ENCODE measurements at places on chromosomes 2 and 18. TPM values are rescaled to one million over a fixed set of nuclear protein-coding genes. Genes with fewer than 3 reads are reported as not detected.

CTAGE1 gene
- 0.12 TPM for total RNA-seq

CIB4 gene
- not detected for total RNA-seq

TSPYL6 gene
- total RNA-seq, result not detected

MYO7B gene
- 0.77 TPM for total RNA-seq

RAX gene
- total RNA-seq, result not detected

DNA sequence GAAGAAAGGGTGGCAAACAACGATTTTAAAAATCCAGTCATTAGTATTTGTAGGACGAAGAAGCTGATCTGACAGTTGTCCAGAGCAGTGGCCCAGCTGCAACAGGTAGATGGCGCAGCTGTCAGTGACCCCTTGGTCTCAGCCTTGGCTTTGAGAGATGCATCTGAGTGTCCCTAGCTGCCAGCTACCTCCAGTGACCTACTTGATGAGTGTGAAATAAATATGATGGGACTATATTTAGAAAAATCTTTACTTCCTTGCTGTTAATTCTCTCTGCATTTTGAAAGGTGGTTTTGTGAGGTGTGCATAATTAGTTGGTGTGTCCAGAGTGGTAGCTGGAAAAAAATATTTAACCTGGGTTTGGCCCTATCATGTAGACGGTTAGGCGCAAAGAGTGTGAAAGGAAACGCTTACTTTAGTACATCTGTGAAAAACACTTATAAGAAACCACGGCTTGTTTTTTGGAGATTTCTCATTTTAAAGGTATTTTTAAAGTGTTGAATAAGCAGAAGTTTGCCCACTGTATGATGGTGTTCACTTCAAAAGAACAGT lies 963 bp downstream of the INPP1 start:
- H3K36me3 ChIP-seq, result no peaks in the 10 kb centered on the region
- peak overlapping the region; percentile 19 for H3K27ac ChIP-seq
- DNase-seq, result no peak

GRCh38 chr2:197198890-197199289 lies 111.7 kb downstream of the ANKRD44 start:
- no peaks in the 10 kb centered on the region for H3K36me3 ChIP-seq
- H3K4me3 ChIP-seq, result no peak overlapping the region
- H3K4me1 ChIP-seq, result no peaks in the 10 kb centered on the region
- DNase-seq, result no peak
- no peaks in the 10 kb centered on the region for H3K27me3 ChIP-seq

DNA sequence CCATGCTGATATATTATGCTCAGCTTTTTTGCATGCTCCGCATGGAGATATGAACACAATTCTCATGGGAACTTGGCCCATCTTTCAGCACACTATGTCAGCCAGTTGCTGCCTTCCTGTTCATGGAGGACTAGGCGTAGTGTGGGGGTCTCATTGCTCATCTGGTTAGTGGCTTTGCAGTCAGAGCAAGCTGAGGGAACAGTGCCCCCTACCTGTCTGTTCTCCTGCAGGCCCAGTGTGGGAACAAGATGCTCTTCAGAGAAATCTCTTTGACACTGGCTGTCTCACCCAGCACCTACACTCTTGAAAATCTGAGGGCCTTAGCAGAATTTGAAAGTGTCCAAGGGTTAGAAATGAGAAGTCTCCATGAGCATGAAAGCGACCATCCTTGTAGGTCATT lies 47.1 kb downstream of the SPTBN1 start:
- H3K36me3 ChIP-seq, result no peaks in the 10 kb centered on the region
- no peak for DNase-seq
- no peaks in the 10 kb centered on the region for H3K27me3 ChIP-seq
- H3K4me1 ChIP-seq, result no peaks in the 10 kb centered on the region
- no peak overlapping the region for H3K4me3 ChIP-seq
